Hematopoietic multipotent progenitor cell treated with erythropoietin and hydrocortisone succinate and interleukin-3 and kit ligand, for 4 days (in vitro differentiated cells): ENCODE measurements at places on chromosomes 6 and 20.

GRCh38 chr6:137277971-137278637 is 58.9 kb upstream of the IFNGR1 start:
- no peak for DNase-seq

DNA sequence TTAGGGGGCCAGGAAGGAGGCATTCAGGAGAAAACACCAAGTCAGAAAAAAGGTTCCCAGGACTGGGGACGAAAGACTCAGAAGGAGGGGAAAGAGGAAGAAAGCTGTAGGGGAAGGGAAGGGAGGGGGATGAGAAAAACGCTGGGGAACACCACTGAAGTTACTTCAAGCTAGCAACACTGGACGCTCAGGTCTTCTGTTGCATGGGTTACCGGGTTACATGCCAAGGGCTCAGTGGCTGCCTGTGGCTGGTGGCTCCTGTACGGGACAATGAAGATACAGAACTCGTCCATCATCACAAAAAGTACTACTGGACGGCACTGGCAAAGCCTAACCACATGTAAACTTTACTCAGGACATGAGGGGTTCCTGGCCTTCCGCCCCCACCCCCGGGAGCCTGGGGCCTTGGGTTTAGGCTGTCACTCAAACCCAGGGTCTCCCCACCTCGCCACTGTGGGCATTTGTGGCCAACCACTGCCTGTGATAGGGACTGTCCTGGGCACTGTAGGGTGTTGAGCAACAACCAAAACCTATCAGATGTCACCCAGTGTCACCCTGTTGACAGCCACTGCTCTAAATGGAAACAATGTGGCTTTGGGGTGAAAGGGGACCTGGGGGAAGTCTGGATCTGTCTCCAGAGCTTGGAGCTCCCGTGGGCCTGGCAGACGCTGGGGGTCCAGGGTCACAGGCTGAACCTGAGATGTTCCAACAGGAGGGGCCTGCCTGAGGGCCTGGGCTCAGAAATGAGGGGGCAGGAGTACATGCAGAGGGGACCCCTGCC is 40.3 kb upstream of the CD93 start:
- peak; percentile 65 for DNase-seq

GRCh38 chr6:4606821-4607704 is 169.1 kb upstream of the CDYL start:
- DNase-seq, result no peak

- peak; percentile 88 for DNase-seq
Measured at GRCh38 chr20:4369798-4370124, 351.9 kb upstream of the PRND start.

DNA sequence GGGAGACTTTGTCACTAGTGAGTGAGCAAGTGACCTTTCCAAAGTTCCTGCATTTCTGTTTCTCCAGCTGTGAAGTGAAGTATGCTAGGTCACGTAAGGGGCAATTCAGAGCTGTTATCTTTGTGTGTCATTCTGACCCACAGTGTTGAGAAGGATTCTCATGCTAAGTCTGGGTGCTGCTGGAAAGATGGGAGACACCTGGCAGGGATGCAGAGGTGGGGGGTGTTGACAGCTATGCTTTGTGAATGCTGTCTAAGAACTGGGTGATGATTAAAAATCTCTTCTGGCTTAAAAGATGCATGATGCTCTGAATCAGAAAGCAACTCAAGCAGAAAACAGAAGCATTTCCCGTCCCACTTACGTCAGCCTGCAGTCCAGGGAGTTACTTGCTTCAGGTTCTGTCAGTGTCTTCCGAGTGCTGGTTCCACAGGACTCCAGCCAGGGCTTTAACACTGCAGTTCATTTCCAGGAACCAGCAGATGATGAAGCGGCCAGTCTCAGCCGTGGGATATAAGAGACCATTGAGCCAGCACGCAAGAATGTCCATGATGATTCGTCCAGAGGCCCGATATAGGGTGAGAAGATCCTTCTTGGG is 30.9 kb upstream of the ASXL1 start:
- no peak for DNase-seq

DNA sequence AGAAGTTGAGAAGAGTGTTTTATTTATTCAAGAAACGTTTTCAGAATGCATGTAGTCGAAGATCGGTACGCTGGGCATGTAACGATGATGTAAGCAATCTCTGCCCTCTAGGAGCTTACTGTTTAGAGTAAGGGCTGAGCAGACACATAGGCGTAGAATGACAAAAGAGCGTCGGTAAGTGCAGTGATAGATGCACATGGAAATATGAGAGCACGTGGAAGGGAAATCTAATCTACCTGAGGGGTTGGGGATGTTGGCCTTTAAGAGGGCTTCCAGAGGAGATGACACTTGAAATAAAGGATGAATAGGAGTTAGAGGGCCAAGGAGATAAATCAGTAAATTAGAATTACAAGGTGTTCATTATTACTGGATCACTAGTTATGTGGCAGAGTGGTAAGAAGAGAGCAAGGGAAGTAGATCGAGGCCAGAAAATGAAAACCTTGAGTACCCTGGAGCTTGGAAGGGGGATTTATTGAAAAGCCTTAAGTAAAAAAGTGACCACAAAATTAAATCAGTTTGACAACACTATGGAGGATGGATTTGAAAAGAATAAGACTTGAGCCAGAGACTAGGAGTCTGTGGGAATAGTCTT is 782 bp downstream of the TRMT11 start:
- peak; percentile 53 for DNase-seq

- DNase-seq, result no peak
Measured at GRCh38 chr6:167761794-167762258, 64.9 kb upstream of the AFDN start.

GRCh38 chr6:89685311-89685710 is 46.8 kb upstream of the LYRM2 start:
- DNase-seq, result no peak

GRCh38 chr6:10248378-10248843 is 166.5 kb downstream of the TFAP2A start:
- peak; percentile 13 for DNase-seq

DNA sequence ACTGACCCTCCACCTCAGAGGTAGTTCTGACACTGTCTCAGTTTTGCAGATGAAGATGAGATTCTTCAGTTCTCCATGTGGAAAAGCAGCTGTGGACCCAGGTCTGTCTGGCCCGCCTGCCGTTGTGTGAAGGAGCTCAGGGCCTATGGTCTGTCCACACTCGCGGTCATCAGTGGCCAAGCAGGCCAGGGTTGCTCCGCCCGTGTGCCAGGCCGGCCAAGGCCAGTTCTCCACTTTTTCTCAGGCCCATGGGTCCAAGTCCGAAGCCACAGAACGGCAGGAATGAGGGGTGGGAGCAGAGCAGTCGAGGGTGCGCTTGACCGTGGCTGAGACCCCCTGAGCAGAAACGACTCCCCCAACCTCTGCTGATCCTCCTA is 8.6 kb upstream of the MAP1LC3A start:
- no peak for DNase-seq

- DNase-seq, result no peak
Measured at GRCh38 chr20:24983896-24984295, 8.7 kb downstream of the APMAP start.

- peak; percentile 63 for DNase-seq
Measured at GRCh38 chr6:37487591-37488380, 11.9 kb downstream of the CCDC167 start.

DNA sequence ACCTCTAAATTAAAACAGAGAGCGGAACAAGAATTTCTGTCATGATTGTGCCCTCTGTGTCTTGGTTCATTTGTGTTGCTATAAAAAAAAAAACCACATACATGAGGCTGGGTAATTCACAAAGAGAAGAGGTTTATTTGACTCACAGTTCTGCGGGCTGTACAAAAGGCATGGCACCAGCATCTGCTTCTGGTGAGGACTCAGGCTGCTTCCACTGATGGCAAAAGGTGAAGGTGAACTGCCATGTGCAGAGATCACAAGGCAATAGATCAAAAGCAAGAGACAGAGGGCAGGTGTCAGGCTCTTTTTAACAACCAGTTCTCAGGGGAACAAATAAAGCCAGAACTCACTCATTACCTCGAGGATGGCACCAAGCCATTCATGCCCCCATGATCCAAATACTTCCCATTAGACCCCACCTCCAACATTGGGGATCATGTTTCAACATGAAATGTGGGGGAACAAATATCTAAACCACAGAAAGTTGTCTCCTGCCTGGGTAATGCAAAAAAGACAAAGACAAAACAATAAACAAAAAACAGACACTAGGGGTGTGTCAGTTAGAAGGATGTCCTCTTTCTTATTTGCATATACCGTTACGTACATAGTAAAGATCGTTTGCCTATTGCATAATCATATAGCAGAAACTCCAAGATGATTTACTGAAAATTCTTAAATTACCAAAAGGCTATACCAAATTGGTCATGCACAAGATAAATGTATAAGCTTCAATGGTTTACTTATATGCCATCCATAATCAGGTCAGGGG is 17.0 kb downstream of the SERPINB9 start:
- DNase-seq, result no peak

GRCh38 chr20:1894471-1894950 is 696 bp upstream of the SIRPA start:
- peak; percentile 75 for DNase-seq

- peak; percentile 40 for DNase-seq
Measured at GRCh38 chr20:36861875-36862801, 13.8 kb upstream of the TLDC2 start.

GRCh38 chr20:46089167-46089416 is 670 bp downstream of the NCOA5 start:
- DNase-seq, result no peak

- DNase-seq, result peak; percentile 81
Measured at GRCh38 chr6:30450909-30451841, 38.1 kb upstream of the HLA-E start.

DNA sequence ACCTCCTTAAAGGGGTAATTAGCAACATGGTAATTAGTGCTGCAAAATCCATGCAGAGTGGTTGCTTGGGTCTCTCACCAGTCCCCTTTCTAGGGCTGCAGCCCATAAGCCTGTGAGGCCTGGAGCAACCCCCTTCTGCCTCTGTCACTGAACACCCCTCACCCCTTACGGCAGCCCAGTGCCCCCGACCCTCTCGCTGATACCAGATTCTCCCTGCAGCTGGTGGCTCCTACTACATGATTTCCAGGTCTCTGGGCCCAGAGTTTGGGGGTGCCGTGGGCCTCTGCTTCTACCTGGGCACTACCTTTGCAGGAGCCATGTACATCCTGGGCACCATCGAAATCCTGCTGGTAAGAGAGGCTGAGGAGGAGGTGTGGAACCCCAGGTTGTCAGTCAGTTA is 8.0 kb downstream of the SLC12A5 start:
- no peak for DNase-seq

- no peak for DNase-seq
Measured at GRCh38 chr6:148769304-148769968, 22.6 kb downstream of the UST start.

DNA sequence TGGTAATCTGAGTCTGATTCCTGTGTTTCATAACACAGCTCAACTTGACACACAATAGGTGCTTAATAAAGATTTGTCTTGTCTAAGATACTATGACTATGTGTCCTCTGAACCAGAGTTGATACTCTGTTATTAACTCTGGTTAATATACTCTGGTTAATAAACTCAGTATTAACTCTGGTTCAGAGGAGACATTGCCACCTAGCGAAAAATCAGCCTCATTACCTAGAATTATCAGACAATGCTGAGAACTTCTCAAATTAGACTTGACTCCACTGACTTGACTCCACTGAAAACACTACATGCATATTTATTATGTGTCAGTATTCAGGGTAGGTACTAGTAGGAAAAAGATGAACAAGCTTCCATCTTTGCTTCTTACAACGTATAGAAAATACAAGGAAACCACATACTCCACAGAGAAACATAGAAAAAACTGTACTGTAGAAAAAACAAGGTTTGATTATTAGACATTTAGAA is 73.9 kb downstream of the AHI1 start:
- peak; percentile 88 for DNase-seq

DNA sequence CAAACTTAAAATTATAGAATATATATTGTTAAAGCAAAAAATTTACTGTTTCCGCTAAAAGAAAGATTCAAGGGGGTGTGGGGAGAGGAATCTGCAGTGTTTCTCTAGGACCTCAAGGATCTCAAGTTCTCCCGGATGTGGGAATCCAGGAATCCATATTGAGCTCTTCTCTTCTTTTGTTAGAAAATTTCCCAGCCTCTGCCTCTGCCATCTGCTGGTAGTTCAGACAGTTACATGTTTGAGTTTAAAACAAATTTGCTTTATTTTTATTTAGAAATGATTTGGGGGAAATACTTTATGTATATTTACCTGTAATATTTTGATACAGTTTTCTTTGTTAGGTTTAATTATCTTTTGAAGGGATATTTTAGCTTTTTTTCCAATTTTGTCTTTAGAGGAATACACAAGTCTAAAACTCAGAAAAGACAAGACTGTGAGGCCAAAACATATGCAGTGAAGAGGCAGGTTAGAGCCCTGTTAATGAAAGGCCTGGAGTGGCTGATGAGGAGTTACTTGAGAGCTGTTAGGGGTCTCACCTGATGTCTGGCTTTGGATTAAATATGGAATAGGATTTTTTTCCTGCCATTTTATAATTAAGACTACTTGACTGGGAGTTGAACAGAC is 268.8 kb downstream of the ARID1B start:
- DNase-seq, result no peak

DNA sequence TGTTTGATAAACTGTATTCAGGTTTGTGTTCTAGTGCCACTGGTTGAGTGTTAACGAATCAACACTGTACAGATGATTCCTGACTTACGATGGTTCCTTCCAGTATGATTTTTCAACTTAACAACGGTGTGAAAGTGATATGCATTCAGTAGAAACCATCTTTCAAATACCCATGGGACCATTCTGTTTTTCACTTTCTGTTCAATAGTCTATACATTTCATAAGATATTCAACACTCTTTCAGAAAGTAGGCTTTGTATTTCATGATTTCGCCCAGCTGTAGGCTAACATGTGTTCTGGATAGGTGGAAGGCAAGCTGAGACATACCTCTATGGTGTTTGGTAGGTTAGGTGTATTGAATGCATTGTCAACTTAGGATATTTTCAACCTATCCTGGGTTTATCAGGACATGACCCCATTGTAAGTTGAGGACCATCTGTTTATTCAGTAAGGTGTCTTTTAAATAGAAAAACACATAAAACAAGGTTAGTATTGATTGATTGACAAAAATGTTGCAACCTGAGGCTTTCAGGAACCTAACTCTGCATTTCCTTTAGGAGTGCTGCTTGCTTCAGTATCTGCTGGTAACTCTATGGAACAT is 32.3 kb downstream of the SYNJ2 start:
- no peak for DNase-seq

GRCh38 chr6:160277546-160277945 is 18.9 kb upstream of the SLC22A2 start:
- DNase-seq, result no peak

DNA sequence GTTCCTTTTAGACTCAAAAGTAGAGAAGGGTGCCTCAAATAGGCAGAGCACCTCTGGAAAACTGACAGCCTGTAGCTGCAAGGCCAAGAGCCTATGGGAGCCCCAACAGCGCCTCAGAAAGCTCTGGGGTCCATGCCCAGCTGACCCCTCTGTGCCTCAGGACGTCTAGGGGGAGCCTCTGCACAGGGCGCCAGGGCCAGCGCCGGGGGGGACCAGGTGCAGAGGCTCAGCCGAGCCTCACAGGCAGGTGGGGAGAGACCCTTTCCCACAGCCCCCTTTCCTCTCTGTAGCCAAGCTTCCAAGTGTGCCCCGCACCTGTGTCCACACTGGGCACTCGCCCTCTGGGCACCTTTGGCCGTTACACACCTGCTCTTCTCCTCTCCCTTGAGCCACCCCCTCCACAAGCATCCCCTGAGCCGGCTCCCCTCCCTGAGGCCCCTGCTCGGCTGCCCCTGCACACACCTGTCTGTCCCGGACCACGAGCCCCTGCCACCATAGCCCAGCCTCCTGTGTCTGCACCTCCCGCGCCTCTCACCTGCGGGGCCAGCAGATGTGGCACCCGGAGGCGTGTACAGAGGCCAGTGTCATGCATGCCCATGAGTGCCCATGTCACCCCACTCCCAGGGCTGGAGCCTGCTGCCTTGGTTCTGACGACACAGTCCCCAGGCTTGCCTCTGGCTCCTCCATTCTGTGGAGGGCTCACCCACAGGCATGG is 53.2 kb downstream of the GINS1 start:
- DNase-seq, result no peak
